ENCODE measurements at places on chromosomes 4 and X.
A peak's percentile ranks its signal among the peaks of the same experiment; 100 is the strongest.

GRCh38 chr4:156595041-156595440 is 376.6 kb downstream of the PDGFC start:
- no peak for DNase-seq

- DNase-seq = no peak
Measured at GRCh38 chrX:145609951-145610511, 207.6 kb upstream of the SLITRK2 start.

DNA sequence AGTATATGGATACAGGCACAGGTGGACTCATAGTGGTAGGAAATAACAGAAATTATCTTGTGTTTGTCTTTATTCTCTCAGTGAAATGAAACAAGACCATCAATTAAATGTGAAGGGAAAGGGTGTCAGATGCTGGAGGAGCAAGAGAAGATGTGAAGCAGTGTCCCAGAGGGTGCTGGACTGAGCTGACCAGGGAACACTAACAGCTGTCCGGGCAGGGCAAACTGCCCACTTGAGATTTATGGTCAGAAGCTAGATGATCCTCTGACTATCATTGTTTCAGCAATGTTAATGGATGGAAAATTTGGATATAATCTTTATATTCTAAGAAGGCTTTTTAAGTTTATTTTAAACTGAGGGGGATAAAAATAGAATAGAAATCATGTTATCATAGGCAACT is 267.2 kb upstream of the SLC7A11 start:
- DNase-seq = no peak

DNA sequence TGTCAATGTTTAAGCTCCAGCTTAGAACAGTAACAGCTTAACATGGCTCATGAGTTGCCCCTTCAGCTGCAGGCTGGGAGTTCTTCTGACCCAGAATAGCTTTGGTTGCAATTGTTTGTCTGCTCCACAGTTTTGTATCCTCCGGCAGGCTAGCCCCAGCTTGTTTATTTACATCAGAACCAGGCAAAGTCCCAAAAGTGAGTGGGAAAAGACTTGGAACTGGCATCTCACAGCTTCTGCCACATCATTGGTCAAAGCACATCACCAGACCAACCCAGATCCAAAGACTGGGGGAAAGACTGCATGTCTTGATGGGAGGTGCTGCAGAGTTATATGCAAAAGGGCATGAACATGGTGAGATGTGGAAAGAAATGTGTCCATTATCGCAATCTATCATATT is 231.2 kb upstream of the CPEB2 start:
- DNase-seq = no peak

- no peak for DNase-seq
Measured at GRCh38 chr4:83240379-83240875, 44.2 kb downstream of the COQ2 start.

DNA sequence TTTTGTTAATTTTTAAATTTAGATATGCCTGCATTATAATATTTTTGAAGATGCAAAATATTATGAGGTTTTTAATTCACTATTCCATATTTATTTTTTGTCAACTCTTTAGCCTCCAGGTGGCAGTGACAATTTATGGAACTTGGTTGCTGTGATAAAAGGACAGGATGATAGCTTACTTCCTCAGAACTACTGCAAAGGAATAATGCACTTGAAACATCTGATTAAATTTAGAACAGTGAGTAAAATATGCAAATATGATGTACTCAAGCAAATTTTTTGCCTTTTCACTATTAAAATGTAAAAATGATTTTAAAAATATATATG is 45.1 kb downstream of the SPATA4 start:
- DNase-seq = no peak

- DNase-seq = no peak
Measured at GRCh38 chr4:187354740-187355139, 631.1 kb upstream of the FAT1 start.

DNA sequence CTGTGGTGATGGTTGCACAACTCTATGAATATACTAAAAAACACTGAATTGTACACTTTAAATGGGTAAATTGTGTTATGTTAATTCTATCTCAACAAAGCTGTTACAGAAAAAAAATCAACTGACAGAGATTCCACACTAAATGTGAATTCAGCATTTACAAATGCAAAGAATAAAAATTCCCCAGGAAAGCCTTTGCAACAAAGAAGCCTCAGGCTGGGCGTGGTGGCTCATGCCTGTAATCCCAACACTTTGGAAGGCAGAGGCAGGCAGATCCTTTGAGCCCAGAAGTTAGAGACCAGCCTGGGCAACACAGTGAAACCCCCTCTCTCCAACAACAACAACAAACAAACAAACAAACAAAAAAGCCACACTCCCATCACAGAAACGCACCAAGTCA is 8.9 kb downstream of the BCLAF3 start:
- DNase-seq = no peak

GRCh38 chr4:147528054-147528453 is 47.2 kb downstream of the EDNRA start:
- DNase-seq = no peak

DNA sequence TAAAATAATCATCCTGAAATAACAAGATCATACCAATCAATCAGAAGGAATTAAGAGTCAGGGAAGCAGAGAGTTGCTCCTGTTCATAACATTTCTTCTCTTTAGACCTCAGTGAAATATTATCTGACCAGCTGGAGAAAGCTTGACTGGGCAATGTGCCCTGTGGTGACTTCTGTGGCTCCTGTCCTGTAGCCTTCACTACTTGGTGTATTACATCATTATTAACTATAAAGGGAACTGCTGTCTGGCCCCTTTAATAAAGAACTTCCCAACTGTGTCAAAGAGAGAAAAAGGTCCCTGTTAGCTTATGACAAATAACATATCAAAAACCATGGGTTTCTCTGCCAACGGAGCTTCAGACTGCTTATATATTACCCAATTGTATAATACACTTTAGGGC is 18.0 kb downstream of the OPHN1 start:
- DNase-seq = no peak

DNA sequence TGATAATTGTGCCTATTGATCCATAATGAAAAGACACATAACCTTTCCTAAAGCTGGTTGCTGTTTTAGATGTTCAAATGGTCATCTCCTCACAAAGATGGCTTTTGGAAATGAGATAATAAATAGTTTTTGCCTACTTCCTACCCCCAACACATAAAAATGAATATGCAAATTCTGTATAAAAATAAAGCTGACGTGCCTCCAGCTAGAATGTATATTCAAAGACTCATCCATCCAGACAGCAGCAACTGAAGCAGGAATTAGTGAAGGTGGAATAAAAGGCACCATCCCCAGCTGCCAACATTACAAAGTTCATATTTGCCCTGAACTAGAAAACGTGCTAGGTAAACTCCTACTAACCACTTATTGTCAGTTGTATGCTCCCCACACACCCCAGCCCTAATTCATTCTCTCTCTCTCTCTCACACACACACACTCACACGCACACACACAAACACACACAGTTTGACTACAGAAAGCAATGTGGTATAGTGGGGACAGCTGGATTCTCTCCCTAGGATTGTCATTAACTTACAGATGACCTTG is 53.6 kb downstream of the PCDH19 start:
- DNase-seq = no peak

- no peak for DNase-seq
Measured at GRCh38 chr4:179624768-179625181, 2182.5 kb upstream of the AGA start.

DNA sequence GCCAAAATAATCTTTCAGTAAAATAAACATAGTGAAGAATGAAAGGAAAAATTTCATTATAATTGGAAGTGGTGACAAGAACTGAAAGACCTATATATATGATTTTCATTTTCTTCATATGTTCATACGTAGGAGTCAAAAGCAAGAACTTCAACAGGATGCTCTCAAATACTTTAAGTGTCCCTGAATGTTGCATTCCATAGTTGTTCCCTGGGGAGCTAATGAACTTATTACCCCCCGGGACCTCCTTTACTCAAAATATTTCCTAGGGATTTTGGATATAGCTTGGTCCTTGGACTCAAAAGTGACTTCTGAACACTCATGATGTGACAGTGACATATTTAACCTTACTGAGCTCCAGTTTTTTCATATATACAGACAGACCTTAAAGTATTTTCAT is 44.9 kb upstream of the NDST4 start:
- no peak for DNase-seq

DNA sequence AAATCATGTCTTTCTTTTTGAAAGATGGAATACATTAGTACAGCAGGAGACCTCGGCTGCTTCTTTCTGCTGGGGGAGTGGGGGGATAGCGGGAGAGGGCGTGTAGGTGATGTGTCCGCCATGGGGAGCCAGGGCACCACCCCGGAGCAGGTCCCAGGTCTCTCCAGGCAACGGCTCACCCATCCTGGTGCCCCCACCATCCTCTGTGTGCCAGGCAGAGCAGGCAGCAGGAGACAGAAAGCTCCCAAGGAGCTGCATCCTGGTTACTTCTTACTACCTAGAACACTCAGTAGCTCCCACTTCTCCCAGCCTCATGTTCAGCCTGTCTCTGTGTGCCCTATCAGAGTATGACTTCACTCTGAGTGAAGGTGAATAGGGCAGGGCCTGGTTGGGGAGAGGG is 23.6 kb downstream of the TNIP2 start:
- DNase-seq = no peak

- DNase-seq = no peak
Measured at GRCh38 chr4:7932287-7932686, 7.4 kb downstream of the AFAP1 start.

DNA sequence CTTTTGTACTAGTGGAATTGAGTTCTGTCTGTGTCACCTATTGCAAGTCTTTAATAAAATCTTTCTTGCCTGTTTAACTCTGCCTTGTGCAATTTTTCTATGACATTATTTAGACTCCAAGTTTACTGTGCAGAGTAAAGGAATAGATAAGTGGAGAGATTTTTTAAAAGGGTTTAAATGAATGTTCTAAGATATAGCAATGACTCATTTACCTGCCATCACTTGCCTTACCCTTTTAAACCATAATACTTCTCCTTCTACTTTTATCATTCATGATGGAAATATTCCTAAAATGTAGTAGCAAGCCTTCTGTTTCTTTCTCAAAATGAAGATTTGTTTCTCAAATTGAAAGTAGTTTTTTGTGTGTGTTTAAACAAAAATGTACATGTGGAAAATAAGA is 782.8 kb upstream of the MAGEB2 start:
- no peak for DNase-seq

- DNase-seq = peak; percentile 13
Measured at GRCh38 chr4:26670903-26671537, 87.1 kb downstream of the TBC1D19 start.

DNA sequence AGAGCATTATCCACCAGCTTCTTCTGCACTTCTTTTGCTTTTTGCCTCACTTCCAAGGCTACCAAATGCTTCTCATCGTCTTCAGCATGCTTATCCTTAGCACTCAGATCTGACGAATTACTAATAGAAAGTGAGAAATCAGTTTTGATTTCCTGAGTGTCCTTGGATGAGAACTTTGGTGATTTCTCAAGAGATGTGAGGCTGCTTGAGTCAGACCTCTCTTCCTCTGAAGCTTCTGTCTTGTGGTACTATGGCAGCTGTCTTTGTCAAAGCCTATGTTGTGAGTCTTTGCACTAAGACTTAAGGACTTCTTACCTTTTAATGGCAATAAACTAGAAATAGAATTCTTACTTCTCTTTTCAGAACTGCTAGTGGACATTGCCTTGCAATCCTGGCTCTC is 169.9 kb downstream of the CPE start:
- DNase-seq = no peak

DNA sequence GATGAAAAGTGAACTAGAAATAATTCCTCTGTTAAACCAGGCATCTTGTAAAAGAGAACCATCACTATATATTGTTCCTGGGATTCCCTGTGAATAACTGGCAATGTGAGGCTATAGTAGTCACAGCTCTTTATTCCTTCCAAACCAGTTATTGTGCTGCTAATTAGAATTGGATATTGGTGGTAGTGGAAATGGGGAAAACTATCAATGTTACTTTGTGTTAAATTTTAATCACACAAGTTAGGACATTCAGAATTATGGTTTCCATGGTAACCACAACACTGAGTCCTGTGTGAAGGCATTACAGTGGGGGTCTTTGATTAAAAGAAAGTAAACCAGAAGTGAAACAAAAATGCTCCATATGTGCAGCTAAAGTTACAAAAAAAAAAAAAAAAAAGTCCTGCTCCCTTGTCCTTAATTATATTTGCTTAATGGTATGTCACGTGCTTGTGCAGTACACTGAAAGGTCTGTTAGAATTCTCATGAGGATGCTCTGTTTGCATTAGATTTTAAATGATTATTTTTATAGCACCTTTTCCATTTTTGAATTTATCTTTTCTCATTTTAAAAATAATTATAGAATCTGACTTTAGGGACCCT is 200.4 kb downstream of the ADGRL3 start:
- DNase-seq = no peak

GRCh38 chr4:7103607-7104365 is 35.9 kb upstream of the GRPEL1 start:
- peak; percentile 63 for DNase-seq

DNA sequence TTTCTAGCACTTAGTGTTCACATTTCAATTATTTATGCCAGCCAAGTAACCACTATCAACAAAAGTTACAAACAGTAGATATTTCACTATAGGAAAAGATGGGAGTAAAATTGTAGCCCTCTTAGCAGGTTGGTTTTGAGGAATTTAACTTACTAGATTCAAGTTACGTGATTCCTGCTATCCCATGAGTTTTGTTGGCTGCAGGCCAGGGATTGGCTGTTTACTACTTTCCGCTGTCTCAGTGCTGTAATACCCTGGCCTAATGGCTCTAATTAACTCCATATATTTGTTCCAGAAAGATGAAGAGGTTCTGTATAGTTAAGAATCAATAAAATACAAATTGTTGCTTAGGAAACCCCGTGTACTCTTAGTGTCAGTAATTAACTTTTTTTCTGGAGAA is 55.5 kb upstream of the MAGED1 start:
- no peak for DNase-seq

GRCh38 chr4:183905593-183906488 is 734 bp downstream of the STOX2 start:
- DNase-seq = peak; percentile 31

GRCh38 chr4:12973522-12973921 is 510.6 kb downstream of the RAB28 start:
- no peak for DNase-seq

DNA sequence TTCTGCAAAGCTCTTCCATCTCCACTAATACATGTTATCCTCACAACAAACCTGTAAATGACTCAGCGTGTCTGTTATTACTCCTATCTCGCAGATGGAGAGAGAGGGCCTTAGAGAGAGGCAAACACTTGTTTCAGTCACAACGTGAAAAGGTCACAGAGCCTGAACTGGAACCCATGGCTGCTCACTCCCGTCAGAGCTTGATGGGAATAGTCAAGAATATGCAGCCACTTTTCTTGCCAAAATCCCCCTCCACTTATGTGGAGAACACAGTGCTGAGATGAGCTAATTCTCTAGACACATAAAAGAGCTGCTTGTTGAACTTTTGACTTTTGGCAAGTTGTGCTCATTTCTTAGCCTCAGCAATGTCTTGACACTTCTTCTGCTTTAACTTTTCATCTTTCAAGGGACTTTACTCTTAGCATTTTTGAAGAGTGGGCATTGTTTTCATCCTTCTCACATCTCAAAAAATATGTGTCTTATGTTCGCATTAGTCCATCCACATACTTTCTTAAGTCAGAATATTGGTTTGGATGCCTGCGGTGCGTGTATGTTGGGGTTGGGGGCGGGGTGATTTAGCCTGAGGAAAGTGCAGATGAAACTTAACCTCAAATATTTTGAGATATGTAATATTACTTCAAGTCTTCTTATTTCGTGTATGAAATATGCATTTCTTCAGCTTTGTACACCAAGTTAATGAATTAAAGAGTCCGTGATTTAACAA is 69.2 kb downstream of the SYNPO2 start:
- no peak for DNase-seq

Data from NCI-H524 (cell line).